ENCODE measurements at places on chromosomes 3 and 15.

DNA sequence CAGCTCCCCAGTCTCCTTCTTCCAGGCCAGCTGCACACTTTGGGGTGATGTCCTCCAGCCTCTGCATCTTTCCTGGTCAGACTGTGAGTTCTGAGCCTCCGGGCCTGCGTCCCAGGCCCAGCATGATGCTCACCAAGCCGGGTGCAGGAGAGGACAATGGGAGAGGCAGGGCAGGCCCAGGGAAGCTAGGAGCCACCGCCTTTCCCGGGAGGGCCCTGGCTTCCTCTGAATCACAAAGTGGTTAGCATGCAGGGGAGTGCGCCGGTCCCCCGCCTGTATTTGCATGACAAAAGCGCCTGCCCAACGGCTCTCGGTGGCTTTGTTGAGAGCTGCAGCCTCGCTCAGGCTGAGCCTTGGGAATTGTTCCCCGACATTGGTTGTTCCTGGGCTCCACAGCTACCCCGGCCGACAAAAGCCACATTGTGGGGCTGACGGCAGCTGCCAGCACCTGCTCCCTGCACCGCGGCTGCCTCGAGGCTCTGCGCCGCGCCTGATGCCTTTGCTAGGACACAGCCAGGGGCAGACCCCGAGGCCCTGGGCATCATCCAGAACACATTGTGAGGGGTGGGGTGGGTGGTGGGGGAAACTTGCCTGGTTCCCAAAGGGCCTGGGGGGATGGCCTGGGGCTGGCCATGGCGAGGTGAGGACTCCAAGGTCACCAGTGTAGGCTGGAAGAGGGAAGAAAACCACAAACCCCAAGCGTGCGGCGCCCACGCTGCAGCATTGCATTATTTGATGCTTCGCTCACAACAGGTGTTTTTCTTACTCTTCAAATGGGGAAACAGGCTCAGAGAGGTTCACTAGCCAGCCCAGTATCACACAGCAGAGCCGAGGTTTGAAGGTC, 20.0 kb upstream of the KLF13 start:
- DNase-seq, result peak; percentile 65

DNA sequence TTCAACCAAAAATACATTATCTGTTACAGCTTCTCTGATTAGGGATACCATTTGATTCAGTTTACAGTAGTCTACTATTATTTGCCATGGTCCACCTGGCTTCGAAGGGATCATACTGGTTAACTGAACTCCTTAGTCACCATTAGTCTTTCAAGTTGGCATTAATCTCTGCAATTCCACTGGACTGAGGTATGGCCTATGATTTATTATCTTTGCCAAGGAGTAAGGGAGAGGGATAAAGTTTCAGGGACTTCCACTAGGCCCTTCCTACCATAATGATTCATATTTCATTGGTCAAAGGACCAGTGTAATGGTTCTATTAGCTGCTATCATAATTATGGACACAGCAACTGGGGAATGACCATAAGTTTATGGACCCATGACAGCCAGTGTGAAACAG, 7.3 kb upstream of the CMSS1 start:
- no peak for DNase-seq

DNA sequence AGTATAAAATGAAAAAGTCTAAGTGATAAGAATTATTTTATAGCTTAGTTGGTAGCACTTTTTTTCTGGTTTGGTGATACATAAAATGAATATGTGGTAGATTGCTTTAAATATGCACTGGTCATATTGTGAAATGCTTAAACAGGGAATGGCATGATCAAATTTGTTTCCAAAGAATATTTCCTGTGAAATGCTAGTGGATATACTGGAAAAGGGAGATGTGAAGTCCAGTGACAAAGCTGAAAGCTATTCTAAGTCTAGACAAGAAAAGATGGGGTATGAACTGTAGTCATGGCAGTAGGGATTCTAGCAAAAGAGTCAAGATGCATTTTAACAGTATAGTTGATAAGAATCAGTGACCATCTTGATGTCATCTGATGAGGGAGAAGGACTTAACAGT, 98.9 kb upstream of the MME start:
- no peak for DNase-seq

DNA sequence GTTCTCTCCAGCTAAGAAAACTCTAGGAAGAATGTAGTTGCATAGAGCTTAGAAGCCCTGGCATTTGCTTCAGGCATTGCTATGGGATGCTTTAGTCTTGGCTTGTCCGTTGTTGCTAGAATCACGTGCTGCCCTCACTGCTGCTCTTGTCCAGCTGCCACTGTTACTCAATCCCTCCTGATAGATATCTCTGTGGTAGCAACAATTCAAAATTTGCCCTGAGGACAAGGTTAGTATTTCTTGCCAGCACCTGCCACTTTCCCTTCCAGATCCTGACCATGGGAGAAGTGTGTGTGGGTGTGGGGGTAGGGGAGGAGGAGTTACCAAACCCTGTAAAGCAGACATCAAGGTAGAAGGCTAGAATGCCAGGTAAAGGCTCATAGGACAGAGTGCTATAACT, 113.8 kb downstream of the PPM1L start:
- no peak for DNase-seq

- no peak for DNase-seq
Observed at GRCh38 chr3:82376883-82377282, 615.4 kb upstream of the GBE1 start.

GRCh38 chr15:87609474-87609873, 647.1 kb downstream of the NTRK3 start:
- no peak for DNase-seq

- DNase-seq, result no peak
Observed at GRCh38 chr3:73101881-73102280, 40.4 kb downstream of the EBLN2 start.

DNA sequence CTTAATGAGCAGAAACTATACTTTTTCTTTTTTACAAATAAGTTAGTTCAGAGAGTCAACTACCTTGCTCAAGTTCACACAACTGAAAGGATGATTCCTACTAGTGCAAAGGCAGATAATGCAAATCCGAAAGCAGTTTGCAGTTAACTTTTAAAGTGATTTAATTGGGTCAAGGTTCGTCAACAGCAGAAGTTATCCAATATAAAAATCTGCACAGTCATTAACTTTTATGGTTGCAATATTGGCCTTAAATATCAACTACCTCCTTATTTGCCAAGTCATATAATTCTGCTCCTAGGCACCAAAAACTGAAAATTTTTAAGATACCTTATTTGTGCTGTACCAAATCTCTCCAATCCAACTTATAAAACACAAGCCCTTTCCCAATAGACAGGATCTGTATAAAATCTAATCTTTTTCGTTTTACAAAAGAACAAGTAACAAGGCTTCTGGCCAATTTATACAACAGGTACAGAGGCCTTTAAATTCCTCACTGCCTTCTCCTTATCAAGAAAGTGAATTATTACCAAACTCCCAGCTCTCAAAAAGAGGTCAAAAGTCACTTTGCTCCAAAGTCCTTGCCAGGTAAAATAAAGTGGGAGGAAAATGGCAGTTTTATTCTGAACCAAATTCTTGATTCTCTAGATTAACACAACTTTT, 416.6 kb upstream of the NECTIN3 start:
- no peak for DNase-seq

- no peak for DNase-seq
Observed at GRCh38 chr15:95887666-95888390, 442.7 kb upstream of the NR2F2 start.

Data from NCI-H1092 (cell line).